ENCODE measurements at places on chromosomes 3 and 15.

DNA sequence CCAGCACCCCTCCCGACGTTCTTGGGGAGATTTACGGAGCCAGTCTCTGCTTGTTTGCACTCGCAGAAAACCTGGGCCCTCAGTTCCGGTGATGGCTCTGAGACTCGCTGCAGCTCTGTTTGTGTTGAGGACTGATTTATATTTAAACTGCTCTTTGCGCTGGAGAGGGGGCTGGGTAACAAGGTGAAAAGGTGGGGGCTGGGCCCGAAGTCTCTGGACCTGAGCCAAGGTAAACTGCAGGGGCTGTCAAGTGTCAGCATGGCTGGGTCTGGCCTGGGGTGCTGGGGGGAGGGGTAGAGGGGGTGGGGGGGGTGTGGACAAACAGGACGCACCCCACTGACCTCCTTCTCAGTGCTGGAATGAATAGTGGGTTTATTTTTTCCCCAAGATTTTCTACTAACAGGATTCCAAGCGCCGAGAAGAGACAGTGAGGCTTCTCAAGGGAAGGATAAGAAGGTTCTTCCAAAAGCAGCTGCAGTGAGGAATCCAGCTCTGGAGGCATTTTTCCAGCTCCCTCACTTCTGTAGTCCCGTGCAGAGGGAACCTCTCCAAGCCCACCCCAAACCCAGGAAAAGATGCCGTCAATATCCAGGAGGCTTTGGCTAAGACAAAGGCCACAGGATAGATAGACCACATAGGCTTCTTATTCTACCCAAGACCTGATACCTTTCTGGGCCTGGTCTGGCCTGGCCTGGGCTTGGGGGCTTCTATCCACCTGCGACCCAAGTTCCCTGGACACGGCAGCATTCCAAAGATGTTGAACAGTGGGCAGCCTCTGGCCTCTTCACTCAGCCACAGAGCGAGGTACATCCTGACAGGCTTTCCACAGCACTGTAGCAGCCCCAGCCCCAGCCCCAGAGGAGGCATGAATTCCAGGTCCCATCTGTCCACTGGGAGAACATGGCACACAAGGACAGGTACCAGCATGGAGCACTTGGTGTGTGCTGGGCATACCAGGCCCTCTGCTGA, 938 bp upstream of the SLCO2A1 start:
- no peak for DNase-seq

DNA sequence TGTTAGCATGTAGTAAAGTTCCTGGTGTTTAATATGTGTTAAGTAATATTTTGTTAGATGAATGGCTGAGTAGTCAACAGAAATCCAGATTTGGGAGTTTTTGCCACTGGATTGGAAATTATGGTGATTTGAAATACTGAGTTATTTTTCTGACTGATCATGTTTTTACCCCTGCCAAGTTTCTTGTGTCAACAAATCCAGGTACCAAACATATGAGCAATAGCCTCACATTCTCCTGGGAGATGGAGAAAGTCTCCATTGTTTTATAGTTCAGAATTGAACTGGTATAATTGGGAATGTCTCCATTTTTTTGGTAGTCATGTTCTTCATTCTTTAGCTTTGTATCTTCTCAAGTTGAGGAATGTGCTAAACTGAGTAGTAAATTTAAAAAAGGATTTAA, 767.2 kb upstream of the LMCD1 start:
- DNase-seq: no peak

- DNase-seq: no peak
These were observed 6.7 kb downstream of the ADPRH start for GRCh38 chr3:119585856-119586570.

DNA sequence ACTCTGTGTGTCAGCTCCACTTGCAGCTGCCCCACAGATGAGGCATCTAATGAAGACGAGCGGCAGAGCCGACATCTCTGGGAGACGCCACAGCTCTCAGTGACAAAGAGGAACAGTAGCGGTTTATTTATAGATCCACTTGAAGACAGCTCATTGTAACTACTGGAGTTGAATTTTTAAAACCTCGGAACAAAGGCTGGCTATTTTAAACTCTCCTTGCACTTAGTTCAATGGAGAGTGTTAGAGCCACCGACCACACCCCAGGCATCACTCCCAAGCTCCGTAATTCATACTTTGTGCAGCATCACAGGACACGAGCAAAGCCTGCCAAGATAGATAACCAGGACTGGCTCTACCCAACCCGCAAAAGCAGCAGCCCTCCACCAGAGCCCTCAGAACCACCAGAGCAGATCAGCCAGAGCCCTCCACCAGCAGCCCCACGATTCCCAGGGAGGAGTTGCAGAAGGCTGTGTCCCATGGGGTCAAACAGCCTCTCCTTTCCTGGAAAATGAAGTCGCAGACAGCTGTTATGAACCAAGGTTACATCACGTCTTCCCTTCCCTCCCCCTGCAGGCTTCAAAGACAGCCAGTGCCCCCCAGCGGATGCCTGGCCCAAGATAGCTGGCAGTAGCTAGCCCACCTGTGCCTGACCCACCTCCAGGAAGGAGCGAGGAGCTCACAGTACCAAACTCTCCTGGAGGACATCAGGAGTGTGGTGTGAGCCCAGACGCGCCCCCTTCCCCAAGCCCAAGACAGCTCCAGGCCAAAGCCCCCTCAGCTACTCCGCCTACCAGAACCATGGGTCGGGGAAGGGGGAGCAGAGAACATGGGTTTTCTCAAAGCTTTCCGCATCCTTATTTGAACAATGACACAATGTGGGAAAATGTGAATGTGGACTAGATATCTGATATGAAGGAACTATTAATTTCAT, 45.7 kb downstream of the POC1A start:
- DNase-seq: no peak

- peak; percentile 31 for DNase-seq
These were observed 841 bp downstream of the EIF3J start for GRCh38 chr15:44537735-44538240.

GRCh38 chr3:149016669-149017541, 25.6 kb downstream of the GYG1 start:
- no peak for DNase-seq

DNA sequence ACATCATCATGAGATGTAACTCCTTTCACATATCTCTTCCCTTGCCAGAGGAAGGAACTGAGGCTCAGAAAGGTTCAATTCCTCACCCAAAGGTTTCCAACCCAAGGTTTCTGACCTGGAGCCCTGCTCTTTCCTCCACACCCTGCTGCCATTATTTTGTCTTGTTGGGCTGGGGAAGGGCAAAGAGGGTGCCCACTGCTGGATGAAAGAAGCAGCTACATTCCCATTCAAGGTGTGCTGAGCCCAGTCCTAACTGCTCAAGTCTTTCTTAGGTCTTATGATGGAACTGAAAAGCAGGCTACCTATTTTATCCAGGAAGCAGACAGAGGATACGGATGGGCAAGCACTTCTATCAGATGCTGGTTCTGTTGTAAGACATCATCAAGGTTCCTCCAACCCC, 258.0 kb upstream of the CTDSPL start:
- no peak for DNase-seq

DNA sequence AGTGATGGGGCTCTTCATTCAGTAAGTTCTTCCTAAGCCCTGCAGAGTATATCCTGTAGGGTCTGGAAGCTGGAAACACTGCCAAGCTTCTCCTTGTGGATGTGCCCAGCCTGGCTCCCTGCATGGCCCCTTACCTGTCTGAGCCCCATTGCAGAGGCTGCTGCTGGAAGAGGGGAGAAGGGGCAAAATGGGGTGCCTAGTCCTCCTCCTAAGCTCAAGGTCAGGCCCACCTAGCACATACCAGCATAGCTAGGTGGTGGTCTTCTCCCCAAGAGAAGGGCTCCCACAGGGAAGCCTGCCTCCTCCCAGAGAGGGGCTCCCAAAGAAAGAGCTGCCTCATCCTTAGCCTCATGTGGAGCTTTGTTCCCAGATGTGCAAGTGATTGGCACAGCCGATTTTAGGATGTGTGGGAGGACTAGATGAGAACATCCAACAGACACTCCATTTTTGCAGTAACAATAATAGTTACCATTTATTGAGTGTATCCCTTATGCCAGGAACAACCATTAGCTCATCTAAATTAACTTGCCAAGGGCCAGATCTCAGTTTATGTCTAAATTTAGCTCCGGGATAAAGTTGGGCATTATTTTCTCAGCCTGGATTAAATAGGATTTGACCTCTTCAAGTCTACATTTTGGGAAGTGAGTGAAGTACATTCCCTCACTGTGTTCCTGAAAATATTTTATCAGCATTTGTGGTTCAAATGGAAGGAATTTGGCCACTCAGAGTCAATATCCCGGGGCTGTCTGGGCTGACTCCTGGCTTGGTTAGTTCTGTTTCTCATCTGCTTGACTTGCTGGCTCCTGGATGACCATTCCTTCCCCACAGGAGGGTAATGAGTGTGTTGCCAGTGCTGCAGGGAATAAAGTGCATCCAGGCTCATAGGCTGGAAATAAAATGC, 291.1 kb upstream of the ROPN1 start:
- DNase-seq: no peak

DNA sequence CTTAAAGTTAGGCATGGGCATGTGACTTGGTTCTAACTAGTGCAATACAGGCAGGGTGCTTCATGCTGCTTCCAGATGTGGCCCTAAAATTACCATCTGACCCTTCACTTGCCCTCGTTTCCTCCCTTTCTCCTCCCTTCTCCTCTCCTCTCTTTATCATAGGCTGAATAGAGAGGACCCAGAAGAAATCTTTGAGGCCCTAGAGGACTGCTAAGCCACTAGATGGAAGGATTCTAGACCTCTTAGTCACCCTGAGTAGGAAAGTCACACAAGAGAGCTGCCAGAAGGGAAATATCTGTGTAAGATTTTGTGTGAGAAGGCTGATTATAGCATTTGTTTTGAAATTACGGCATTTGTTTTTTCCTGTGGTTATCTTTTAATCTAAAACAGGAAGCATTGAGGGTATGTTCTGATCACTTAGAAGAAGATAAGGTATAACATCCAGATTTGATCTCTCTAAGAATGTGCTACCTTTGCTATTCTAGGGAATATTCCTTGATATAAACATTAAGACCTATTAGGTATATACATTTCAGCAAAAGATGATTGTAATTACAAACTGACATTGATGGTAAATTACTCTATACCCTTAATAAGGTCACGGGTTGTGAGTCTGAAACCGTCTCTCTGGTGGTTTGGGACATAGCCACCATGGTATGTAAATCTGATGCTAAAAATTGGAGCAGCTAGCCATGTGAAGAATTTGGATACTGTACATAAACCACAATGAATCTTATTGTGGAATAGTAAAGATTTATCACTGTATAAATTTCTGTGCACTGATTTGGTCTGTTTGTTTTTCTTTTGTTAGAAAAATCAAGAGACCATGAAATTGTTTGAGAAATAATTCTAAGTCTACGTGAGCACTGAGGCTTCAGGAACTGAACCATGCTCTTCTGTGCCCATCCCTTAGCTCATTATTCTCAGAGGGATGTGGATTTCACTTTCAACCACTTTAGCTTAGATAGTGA, 84.1 kb downstream of the TP63 start:
- DNase-seq: no peak

DNA sequence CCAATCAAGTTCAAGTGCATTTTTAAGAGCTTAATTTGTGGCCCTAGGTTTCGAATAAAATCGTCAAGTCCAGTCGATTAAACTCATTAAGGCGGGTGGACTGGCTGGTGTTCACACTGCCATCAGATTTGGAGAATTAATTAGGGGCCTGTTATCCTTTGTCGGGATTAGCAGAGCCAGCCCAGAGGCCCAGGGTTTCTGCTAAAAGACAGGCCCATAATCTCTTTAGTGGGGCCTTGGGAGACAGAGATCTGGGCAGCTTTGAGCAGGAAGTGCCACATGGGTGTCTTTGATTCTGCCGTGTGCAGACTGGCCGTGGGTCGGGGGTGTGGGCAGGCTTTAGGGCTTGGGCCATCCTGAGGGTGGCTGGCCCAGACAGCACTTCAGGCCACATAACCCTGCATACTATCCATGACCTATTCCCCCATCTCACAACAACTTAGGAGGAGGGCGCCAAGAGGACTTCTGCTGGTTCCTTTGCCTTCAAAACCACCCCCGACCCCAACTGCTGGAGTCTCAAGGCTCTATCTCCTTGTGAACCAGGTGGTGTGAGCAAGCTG, 94.7 kb downstream of the PLXNA1 start:
- no peak for DNase-seq

- no peak for DNase-seq
These were observed 24.9 kb downstream of the CX3CR1 start for GRCh38 chr3:39254806-39255449.

DNA sequence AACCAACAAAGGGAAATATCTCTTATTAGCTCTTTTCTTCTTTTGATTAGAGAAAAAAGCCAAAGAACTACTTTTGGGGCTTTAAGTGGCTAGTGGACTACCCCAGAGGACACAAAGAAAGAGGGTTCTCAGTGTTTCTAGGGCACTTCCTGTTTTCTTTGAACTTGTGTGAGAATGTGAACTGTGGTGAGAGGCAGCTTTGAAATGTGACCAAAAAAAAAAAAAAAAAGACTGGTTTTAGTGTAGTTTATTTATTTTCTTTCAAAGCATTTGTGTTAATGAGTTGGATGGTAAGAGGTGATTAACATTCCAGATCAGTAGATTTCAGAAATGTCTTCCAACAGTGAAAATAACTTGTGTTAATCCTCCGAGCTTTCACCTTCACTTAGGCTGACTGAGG, 32.4 kb downstream of the SELENOT start:
- no peak for DNase-seq

- no peak for DNase-seq
These were observed 87.7 kb upstream of the DPH6 start for GRCh38 chr15:35633677-35634076.

GRCh38 chr3:33385423-33385822, 54.8 kb downstream of the UBP1 start:
- DNase-seq: peak; percentile 48

DNA sequence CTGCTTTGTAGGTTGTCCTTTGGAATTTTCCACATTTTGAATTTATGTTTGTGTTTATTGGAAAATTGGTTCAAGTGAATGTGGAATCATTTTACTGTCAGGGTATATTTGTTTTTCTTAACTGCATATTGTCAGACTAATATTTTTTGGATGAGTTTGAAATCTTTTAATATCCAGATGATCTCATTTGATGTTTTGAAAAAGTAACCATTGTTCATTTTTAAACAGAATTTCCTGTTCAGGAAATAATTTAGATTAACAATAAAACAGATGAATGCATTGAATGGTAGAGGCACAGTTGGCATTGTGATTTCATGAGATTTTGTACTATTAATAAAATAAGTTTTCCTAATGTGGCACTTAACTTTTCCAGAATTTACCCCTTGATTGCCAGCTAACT, 15.5 kb downstream of the TRAK1 start:
- DNase-seq: no peak
